Activated gamma-delta T cell treated with Interleukin-2 at 50 U/mL for 16 hours (primary cell): ENCODE measurements at places on chromosomes 1 and 21.

DNA sequence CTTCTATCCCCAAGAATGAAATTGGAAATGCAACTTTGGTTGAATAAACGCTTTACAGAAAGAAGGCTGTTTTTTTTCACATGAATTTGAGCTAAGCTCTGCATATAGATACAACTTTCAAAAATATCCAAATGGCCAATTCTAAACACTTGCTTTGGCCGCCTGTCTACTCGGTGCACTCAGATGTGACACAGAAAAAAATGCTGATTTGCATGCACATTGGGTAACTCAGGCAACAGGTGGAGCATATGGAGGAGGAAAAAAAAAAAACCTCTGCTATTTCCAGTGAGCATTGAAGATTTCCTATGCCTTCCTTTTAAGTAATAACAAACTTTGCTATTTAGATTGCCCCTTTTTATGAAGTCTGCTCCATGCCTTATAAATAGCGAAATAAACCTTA lies 262.5 kb downstream of the GRIK1 start:
- no peak for DNase-seq

DNA sequence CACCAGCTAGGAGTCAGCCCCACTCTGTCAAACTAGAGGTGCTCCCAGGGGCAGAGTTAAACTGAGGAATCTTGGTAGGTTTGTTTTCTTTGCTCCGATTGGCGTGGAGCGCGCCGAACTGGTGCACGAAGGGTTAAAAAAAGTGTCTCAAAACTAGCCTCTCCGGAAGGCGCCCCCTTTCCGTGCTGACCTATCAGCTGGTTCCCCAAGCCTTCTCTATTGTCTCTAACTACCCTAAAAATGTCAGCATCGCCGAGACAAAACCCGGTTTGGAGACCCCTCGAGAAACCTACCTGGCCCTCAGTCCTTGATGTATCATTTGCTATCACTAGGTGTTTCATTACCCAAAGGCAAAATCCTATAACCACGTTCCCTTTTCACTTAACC lies 2.2 kb downstream of the TGFB2 start:
- no peak for DNase-seq

- no peak for DNase-seq
Measured at GRCh38 chr1:100009458-100009857, 39.7 kb downstream of the SLC35A3 start.

GRCh38 chr1:214326406-214326805 lies 45.4 kb downstream of the SMYD2 start:
- no peak for DNase-seq

- DNase-seq, result no peak
Measured at GRCh38 chr1:9128166-9128519, 759 bp downstream of the GPR157 start.

DNA sequence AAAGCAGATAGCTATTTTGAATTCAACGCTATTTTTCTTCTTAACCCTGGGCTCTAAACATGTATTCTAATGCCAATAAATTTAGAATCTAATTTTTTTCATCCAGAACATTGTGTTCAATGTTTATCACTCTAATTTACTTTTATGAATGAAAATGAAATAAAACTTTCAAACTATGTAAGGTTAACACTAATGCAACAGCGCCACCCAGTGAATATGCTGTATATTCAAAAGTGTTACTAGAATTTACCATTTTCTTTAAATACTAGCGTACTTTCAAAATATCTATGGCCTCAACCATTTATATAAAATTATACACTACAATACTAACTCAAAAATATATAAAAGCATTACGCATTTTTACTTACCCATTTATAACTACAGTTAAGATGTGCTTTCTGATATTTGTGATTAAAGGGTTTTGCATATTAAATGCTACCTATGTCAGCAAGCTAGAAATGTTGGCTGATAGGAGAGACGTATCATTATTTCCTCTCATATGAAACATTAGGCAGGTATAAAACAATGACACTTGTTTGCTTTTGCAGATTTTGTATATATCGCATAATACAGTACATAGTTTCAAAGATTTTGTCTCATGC lies 5.9 kb upstream of the NUF2 start:
- peak; percentile 27 for DNase-seq
